ENCODE measurements at places on chromosomes 6 and 20. TPM values are rescaled to one million over a fixed set of nuclear protein-coding genes. Genes with fewer than 3 reads are reported as not detected.

Gene PNPLA1
- 0.36 TPM for total RNA-seq

Gene IFT52
- total RNA-seq = 22.6 TPM

Gene GSTA2
- total RNA-seq = not detected

Gene EYA4
- 2.4 TPM for total RNA-seq

Gene REM1
- not detected for total RNA-seq

Gene SLC13A3
- 3.3 TPM for total RNA-seq

Gene C6orf132
- total RNA-seq = 35.9 TPM

Gene KHDC1L
- not detected for total RNA-seq

Gene IYD
- not detected for total RNA-seq

Gene RBPJL
- total RNA-seq = not detected

Gene OTOR
- not detected for total RNA-seq

Gene TSPYL1
- 93.7 TPM for total RNA-seq

Gene TIAM2
- total RNA-seq = 5.6 TPM

Gene SLC26A8
- not detected for total RNA-seq

Gene PSORS1C2
- total RNA-seq = not detected

Gene EGFL8
- 1.3 TPM for total RNA-seq

Gene RHAG
- not detected for total RNA-seq

Gene ARMC12
- 1.0 TPM for total RNA-seq

Gene FAM209A
- total RNA-seq = not detected

Gene ARG1
- total RNA-seq = under 0.01 TPM

Gene PRSS16
- 12.6 TPM for total RNA-seq

Gene PPP1R10
- 22.2 TPM for total RNA-seq

Gene PROCR
- total RNA-seq = 14.2 TPM

Gene CST4
- total RNA-seq = not detected

Gene C20orf141
- total RNA-seq = not detected

Gene CASS4
- 0.64 TPM for total RNA-seq

Gene BPIFA1
- 24.0 TPM for total RNA-seq

Gene SCRT2
- not detected for total RNA-seq

Gene CST2
- total RNA-seq = not detected

Gene TREM2
- total RNA-seq = 1.4 TPM

Gene RAD21L1
- not detected for total RNA-seq
